ENCODE measurements at places on chromosomes 11 and 22.

DNA sequence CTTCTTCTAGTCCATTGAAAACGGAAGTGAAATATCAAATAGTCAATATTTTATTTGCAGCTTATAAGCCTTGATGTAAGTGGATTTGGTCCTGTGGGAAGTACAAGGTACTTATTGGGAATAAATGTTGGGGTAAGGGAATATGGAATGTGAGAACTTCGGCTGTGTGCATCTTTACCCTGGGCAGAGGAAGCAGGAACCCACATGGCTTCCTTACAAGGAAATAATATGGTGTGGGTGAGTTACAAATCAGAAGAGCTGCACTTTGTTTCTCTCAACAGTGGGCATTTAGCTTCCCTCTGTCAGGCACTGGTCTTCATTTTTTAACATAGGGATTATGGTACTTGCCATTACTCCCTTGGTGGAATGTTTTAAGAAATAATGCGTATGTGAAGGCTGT, 77.9 kb downstream of the SCN3B start:
- no peak overlapping the region for H3K27ac ChIP-seq
- no peaks in the 10 kb centered on the region for H3K36me3 ChIP-seq
- H3K27me3 ChIP-seq, result no peaks in the 10 kb centered on the region
- H3K4me1 ChIP-seq, result no peaks in the 10 kb centered on the region

GRCh38 chr11:100855466-100856067, 168.5 kb downstream of the ARHGAP42 start:
- no peak overlapping the region for H3K27ac ChIP-seq
- no peak overlapping the region for H3K4me3 ChIP-seq
- no peak for DNase-seq
- peaks cover 9% of the 10 kb centered on the region for H3K4me1 ChIP-seq
- no peaks in the 10 kb centered on the region for H3K27me3 ChIP-seq

GRCh38 chr11:102776454-102776853, 4.0 kb downstream of the MMP10 start:
- H3K27me3 ChIP-seq, result no peaks in the 10 kb centered on the region
- H3K36me3 ChIP-seq, result no peaks in the 10 kb centered on the region
- H3K4me3 ChIP-seq, result no peak overlapping the region
- no peaks in the 10 kb centered on the region for H3K4me1 ChIP-seq
- H3K27ac ChIP-seq, result no peak overlapping the region
- no peak for DNase-seq

DNA sequence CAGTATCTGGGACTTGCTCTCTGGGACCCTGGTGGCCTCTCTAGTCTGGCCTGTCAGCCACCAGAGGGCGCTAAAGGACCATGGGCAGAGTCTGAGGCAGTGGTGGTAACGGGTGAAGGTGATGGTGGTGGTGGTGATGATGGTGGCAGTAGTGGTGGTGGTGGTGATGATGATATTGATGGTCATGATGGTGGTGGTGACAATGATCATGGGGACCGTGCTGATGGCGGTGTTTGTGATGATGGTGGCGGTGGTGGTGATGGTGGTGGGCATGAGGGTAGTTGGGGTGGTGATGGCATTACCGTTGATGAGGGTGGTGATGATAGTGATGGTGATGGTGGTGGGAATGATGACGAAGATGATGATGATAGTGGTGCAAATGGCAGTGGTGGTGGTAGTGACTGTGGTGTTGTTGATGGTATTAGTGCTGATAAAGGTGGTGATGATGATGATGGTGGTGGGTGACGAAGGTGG, 16.0 kb downstream of the TRPM5 start:
- H3K27me3 ChIP-seq, result no peaks in the 10 kb centered on the region
- H3K36me3 ChIP-seq, result no peaks in the 10 kb centered on the region
- DNase-seq, result no peak
- no peaks in the 10 kb centered on the region for H3K4me1 ChIP-seq

DNA sequence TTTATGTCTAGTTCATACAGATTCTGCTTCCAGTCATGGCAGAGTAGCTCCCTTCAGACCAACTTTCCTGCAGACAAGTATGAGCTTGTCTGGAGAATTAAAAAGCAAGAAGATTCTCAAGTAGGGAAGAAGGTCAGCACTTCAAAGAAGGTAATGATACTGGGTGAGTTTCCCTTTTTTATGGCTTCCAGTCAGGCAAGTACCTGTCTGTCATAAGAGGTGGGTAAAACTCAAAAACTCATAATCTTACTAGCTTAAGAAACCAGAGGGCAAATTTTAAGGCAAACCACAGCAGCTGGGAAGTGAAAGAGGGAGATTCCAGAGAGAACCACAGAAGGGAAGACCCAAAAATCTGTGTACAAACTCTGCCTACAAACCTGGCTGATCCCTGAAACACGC, 54.2 kb downstream of the DENND5A start:
- H3K4me3 ChIP-seq, result no peak overlapping the region
- no peak for DNase-seq
- H3K36me3 ChIP-seq, result no peaks in the 10 kb centered on the region
- H3K4me1 ChIP-seq, result peaks cover 30% of the 10 kb centered on the region

GRCh38 chr22:37062376-37062675, 10.8 kb downstream of the KCTD17 start:
- no peaks in the 10 kb centered on the region for H3K27me3 ChIP-seq
- DNase-seq, result no peak
- H3K36me3 ChIP-seq, result peaks cover 19% of the 10 kb centered on the region
- H3K4me1 ChIP-seq, result no peaks in the 10 kb centered on the region

GRCh38 chr22:42509548-42509947, 10.0 kb downstream of the RRP7A start:
- no peaks in the 10 kb centered on the region for H3K4me1 ChIP-seq
- peaks cover 4% of the 10 kb centered on the region for H3K36me3 ChIP-seq
- no peak for DNase-seq
- H3K27me3 ChIP-seq, result no peaks in the 10 kb centered on the region
- H3K27ac ChIP-seq, result no peak overlapping the region
- no peak overlapping the region for H3K4me3 ChIP-seq

- no peaks in the 10 kb centered on the region for H3K27me3 ChIP-seq
- no peak for DNase-seq
- H3K4me1 ChIP-seq, result peaks cover 49% of the 10 kb centered on the region
- H3K36me3 ChIP-seq, result peaks cover 27% of the 10 kb centered on the region
- no peak overlapping the region for H3K4me3 ChIP-seq
Observed at GRCh38 chr11:128482512-128483191, 104.7 kb downstream of the ETS1 start.

DNA sequence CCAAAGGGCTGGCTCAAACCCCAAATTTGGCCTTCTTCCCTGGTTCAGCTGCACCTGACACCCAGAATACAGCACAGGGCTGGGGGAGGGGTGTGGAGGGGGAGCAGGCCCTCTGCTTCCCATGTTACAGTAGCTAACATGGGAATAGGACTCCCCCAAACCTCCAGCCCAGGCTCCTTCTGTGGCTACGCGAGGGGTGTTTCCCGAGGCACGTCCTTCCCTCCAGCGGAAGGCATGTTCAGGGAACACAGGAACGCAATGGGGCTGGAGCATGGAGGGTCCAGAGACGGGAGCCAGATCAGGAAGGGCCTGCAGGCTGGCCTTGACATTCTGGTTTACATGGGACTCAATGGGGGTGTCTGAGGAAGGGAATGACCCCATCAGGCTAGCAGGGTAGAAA, 11.8 kb upstream of the IGLL1 start:
- no peaks in the 10 kb centered on the region for H3K36me3 ChIP-seq
- DNase-seq, result no peak
- H3K27ac ChIP-seq, result no peak overlapping the region
- H3K27me3 ChIP-seq, result no peaks in the 10 kb centered on the region
- no peak overlapping the region for H3K4me3 ChIP-seq

- no peak overlapping the region for H3K27ac ChIP-seq
- no peaks in the 10 kb centered on the region for H3K36me3 ChIP-seq
- no peak for DNase-seq
- H3K4me1 ChIP-seq, result no peaks in the 10 kb centered on the region
- H3K4me3 ChIP-seq, result no peak overlapping the region
Observed at GRCh38 chr11:117610045-117610444, 187.0 kb downstream of the DSCAML1 start.

- no peaks in the 10 kb centered on the region for H3K27me3 ChIP-seq
- H3K36me3 ChIP-seq, result no peaks in the 10 kb centered on the region
- no peak overlapping the region for H3K4me3 ChIP-seq
- DNase-seq, result no peak
Observed at GRCh38 chr22:47145883-47146282, 383.4 kb downstream of the TBC1D22A start.
